ENCODE measurements at places on chromosomes 4 and X. TPM values are rescaled to one million over a fixed set of nuclear protein-coding genes. Genes with fewer than 3 reads are reported as not detected.

GPM6B gene
- polyA plus RNA-seq = 6.3 TPM

CLTRN gene
- polyA plus RNA-seq = 129 TPM

- peak; percentile 86 for DNase-seq
These were observed 343.5 kb downstream of the RAPGEF2 start for GRCh38 chr4:159446266-159446976.

DDX53 gene
- not detected for polyA plus RNA-seq

MAGEE2 gene
- polyA plus RNA-seq = 0.34 TPM

DNA sequence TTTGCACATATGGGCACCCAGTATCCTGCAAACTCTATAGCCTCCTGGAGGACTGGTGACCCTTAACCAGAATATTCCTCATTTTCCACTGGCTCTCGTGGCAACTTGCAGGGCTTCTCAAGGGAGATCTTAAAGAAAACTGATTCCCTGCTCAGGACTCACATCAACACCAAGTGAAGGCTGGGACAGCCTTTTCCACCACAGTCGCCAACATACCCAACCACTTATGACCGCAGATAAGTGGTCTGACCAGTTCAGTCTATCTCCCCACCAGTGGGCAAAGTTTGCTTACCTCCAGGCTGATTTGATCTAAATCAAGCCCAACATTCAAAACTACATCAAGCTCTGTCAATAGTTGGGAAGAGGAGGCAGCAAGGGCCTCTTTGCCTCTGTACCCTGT is 289.3 kb upstream of the GATB start:
- no peak for DNase-seq

LRCH2 gene
- 0.86 TPM for polyA plus RNA-seq

GRCh38 chr4:22869235-22869634 is 176.5 kb downstream of the GBA3 start:
- DNase-seq = no peak

DNA sequence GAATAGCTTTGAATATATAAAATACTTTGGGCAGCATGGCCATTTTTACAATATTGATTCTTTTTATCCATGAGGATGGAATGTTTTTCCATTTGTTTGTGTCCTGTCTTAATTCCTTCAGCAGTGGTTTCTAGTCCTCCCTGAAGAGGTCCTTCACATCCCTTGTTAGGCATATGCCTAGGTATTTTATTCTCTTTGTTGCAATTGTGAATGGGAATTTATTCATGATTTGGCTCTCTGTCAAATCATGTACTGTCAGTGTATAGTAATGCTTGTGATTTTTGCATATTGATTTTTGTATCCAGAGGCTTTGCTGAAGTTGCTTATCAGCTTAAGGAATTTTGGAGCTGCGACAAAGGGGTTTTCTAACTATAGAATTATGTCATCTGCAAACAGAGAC is 18.5 kb downstream of the UGT2B15 start:
- DNase-seq = no peak

DNA sequence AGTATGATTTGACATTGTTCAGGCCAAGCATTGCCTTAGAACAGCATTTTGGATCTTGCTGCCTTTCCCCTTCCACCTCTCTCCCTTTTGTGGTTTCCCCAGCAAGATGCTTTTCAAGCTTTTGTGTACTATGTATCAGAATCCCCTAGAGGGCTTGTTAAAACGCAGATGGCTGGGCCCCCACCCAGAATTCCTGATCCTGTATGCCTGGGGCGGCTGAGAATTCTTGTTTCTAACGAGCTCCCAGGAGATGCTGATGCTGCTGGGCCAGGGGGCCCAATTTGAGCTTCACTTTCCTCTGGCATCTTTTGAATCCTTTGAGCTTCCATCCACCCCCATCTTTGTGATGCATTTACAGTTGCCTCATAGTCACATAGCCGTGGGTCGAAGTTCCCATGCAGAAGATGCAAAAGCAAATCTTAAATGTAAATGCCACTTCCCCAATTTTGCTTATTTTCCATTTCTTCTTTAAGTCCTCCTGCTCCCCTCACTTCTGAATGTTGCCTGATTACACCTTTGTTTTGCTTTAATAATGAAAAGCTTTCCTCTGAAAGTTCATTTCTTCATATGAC is 18.5 kb downstream of the HCCS start:
- no peak for DNase-seq

GAGE12E gene
- not detected for polyA plus RNA-seq

- no peak for DNase-seq
These were observed 80.0 kb downstream of the TBC1D19 start for GRCh38 chr4:26663888-26664287.

DNA sequence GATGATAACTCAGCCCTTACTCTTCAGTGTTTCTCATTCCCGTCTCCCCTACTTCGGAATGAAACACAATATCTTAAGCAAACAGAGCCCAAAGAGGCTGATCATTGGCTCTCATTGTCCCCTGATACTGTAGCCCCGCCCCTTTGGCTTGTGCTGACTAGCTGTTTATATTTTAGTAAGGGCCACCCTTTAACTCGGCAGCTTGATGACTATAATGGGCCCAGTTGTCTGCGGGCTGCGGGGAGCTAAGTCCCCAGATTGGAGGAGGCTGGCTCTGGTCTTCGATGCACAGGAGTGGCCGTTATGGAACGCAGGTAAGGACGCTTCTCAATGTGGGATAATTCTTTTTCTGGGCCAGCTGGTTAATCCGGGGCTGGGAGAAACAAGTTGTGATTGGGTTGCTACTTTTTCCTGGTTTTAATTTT is at the start of gene TRIM2:
TRIM2 (plus strand) TSS at position 197 of the 425 bp plus-strand sequence; CDS start at position 285, 88 bp downstream.
- peak; percentile 85 for DNase-seq

- no peak for DNase-seq
These were observed 2361.2 kb downstream of the ARAP2 start for GRCh38 chr4:33883111-33883510.

- DNase-seq = no peak
These were observed 170.2 kb downstream of the ADGRA3 start for GRCh38 chr4:22345678-22346077.

GRCh38 chr4:176988226-176988625 is 195.5 kb upstream of the VEGFC start:
- no peak for DNase-seq

GRCh38 chr4:8855818-8856245 is 15.8 kb downstream of the HMX1 start:
- peak; percentile 68 for DNase-seq

Data from kidney (tissue), 22 donors.